ENCODE measurements at places on chromosomes 1 and 21.

DNA sequence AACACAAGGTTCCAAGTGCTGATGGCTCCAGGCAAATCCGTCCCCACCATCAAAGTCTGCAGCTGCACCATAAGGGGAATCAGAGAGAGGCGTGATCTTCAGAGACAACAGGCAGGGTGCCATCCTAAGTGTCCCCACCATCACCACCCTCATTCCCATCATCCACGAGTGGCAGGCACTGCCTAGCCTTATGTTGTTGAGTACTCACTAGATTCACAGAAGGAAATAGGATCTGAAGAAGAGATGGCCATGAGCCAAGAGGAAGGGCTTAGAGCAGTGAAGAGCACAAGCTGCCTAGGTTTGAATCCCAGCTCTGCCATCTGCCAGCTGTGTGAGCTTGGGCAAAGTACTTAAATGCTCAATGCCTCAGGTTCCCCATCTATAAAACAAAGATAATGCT, 207.3 kb upstream of the CSF3R start:
- DNase-seq, result no peak

DNA sequence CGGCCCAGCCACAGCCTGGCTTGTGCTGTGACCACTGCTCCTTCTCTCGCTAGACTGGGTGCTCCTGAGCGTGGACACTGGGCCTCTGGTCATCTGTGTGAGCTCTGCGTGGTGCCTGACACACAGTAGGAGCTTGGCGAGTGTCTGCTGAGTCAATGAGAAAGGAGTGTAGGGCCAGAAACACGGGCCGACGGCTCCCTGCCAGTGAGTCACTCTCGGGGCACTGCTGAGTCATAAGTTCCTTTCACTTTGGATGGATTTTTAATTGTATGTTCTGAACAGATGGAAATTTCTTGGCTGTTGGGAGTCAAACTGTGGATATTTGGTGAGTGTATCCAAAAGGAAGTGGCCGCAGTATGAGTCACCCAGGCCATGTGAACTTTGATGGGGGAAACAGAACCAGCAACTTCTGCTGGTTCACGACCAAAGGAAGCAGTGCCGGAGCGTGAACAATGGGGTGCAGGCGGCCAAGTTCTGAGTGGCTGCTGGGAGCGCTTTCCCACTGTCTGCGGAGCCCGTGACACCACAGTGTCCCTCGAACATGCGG, 41.0 kb upstream of the COL18A1 start:
- peak; percentile 74 for DNase-seq

- no peak for DNase-seq
Measured at GRCh38 chr1:67814121-67814772, 19.0 kb downstream of the GNG12 start.

- no peak for DNase-seq
Measured at GRCh38 chr1:17581389-17582123, 42.1 kb downstream of the ARHGEF10L start.

DNA sequence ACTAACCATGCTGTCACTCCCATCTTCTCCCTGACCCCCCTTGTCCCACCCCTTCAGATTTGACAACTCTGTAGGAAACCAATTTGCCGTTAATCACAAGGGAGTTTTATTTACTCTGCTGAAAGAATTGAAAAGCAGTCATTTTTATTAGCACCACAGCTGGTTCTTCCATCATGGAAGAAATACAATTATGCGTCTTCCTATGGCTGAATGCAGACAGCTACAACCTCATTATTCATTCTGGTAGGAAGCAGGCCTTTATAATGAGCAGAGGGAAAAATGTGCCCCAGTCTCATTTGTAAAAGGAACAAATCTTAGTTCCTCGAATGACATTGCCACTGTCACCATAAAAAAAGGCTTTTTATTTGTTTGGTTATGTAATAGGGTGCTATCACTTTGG, 35.2 kb downstream of the JUN start:
- no peak for DNase-seq

- DNase-seq, result no peak
Measured at GRCh38 chr1:157766792-157767191, 10.1 kb downstream of the FCRL2 start.

GRCh38 chr1:244792188-244792850, 43.1 kb upstream of the COX20 start:
- DNase-seq, result no peak

- DNase-seq, result no peak
Measured at GRCh38 chr1:233151861-233152260, 143.7 kb downstream of the PCNX2 start.

- no peak for DNase-seq
Measured at GRCh38 chr1:85121744-85122143, 73.4 kb upstream of the MCOLN3 start.

GRCh38 chr1:220241072-220241663, 31.1 kb downstream of the RAB3GAP2 start:
- DNase-seq, result no peak

DNA sequence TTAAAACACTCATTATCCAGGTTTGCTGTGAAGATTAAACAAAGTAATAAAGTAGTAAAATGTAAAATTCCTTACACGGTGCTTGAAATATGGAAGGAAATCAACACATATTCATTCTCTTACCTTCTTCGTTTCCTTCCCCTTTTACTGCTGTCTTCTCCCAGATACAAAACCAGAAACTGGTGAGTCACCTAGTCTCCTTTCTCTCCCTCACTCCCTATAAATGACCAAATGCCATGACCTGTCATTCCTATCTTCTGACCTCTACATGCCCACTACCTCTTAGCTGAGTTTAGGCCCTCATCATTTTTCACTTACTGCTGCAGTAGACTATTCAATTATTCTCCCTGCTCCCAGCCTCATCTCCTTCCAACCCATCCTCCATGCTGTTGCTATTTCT, 4.3 kb upstream of the NR1I3 start:
- no peak for DNase-seq

DNA sequence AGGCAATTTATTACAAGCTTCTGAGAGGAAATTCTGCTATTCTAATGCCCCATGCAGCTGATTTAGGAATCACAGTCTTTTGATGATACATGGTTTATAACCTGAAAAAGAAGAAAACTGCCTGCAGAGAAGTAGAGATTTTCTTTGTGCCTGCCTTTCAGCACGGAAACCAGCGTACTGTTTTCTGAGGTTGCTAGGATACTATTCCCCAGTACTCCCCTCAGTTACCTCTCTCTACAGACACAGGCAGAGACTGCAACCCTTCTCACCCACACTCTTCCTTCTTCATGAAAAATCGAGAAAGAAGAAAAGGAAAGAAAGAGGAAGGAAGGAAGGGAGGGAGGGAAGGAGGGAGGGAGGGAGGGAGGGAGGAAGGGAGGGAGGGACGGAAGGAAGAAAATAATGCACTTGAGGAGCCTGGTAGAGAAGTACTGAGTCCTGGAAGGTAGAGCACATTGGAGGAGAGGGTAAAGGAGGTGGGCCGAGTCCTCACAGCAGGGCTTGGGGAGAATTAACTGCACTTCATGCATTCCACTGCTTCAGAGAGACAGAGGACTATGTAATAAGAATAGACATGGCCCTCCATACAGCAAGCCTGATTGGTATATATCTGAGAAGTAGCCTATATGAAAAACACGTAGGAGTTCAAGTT, 21.9 kb downstream of the RGS2 start:
- DNase-seq, result no peak
